NCI-H82 (cell line): ENCODE measurements at places on chromosomes 3 and 15.

DNA sequence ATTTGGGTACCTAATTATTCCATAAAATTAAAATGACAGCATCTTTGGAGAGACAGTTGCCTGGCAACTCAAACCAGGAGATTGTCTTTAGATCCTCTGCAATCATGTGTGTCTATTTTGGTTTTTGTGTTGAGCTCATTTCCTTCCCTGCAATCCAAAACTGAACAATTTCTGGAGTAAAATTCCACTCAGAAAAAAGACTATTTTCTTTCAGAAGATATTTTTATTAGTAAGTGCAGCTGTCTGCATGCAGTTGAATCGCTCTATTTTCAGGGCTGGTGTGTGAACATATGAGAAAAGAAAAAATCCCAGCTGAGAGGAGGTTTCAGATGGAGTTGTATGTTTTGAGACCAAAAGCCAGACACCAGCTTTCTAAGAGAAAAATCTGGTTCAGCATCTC, 41.9 kb upstream of the DYNC1LI1 start:
- no peak for DNase-seq

GRCh38 chr15:42395838-42396237, 36.5 kb downstream of the CAPN3 start:
- no peak for DNase-seq

- no peak for DNase-seq
Observed at GRCh38 chr3:69191516-69191915, 69.1 kb upstream of the LMOD3 start.

GRCh38 chr3:172003146-172003545, 36.2 kb upstream of the FNDC3B start:
- DNase-seq: no peak

DNA sequence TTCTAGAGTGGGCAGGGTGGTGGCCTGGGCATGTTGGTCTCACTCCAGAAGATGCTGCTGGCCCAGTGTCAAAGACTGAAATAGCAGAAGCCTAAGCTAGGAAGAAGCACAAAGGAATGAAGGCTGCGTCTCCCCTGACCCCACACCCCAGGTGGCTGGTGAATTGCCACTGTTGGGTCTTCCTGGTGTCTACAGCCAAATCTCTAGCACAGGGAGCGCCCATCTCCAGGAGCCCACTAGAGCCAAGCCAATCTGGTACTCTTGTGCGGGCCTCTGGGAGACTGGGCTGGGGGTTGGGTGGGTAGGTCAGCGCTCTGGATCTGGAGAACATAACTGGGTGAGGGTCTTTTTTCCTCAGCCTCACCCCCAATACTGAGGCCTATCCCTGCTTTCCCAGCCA, 894 bp downstream of the TUSC2 start:
- DNase-seq: no peak

DNA sequence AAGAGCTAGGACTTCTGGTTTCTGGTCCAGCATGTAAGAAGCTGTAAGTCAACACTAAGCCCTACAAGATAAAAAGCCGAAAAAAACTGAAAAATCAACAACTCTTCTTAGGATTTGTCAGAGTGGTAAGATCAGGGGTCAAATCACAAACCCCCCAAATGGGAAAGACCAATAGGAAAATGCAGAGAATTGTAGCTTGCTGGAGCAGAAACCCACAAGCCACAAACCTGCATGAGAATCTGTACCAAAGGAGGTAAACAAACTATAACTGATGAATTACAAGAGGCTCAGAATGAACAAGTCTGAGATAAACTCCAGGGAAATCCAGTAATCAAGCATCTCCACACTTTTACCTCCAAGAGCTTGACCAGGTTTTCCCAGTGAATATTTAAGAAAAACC, 36.0 kb downstream of the RFX7 start:
- DNase-seq: no peak

- peak; percentile 63 for DNase-seq
Observed at GRCh38 chr3:11155341-11156025, 1.2 kb downstream of the HRH1 start.

DNA sequence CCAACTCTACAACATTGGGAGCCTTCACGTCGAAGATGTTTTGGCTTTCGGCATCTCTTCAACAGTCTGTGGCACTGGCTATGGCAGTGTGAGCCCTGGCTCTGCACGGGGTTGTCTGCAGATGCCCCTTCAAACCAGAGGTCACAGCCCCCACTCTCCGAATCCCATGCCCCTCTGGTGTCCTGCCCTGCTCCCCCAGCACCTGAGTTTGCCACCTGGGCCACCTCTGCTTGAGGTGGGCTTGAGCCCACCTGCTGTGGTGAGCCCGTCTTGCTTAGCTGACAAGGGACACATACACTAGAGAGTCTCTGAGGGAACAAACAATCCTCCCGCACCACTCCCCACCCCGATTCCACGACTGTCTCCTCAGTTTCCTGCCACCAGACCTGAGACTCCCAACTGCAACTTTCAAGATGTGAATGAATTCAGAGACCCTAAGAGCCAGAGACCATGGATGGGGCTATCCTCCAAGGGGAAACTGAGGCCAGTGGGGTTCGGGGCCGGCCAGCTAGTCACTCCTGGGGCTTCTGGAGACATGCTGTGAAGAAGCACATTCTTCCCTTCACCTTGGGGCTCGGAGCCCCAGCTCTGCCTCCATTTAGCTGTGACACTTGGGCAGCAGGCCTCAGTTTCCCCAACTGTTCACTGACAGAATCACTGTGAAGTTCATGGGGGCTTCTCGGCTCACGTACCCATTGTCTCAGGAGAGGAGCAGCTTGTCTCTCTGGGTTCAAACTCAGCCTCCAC, 44.6 kb downstream of the TPRA1 start:
- DNase-seq: no peak

GRCh38 chr3:190384309-190384756, 3.6 kb upstream of the CLDN16 start:
- DNase-seq: peak; percentile 74

GRCh38 chr3:193980326-193980725, 155.6 kb upstream of the HES1 start:
- DNase-seq: no peak

DNA sequence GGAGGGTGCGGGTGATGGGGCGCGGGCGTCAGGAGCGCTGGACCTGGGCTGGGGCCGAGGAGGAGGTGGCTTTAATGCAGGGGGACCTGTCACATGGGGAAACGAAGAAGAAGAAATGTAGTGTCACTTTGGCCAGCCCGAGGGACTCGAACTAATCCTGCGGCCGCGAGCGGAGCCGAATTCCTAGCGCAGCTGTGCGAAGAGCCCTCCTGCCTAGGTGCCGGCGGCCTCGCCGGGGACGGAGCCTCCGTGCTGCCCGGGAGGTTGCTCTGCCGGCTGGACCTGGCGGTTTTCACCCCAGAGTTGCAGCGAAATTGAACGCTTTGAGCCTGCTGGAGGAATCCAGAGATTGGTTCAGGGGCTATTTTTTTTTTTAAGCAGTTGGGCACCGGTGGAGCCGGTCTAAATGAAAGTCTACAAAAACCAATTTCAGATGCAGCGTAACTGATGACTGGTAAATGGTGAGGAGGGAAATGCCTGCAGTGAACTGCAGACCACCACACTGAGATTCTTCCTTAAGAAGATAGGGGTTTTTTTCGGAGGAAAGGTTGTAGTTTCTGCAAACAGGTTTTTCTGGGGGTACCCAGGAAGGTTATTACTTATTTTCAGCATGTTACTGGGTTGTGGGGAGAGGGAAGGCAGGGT, 662 bp downstream of the TMEM108 start:
- DNase-seq: peak; percentile 66

- no peak for DNase-seq
Observed at GRCh38 chr15:49646891-49647290, 26.0 kb downstream of the DTWD1 start.
